SW 1271 (cell line): ENCODE measurements at places on chromosomes 5 and 9.

GRCh38 chr5:34530637-34531036, 125.5 kb upstream of the RAI14 start:
- DNase-seq = no peak

DNA sequence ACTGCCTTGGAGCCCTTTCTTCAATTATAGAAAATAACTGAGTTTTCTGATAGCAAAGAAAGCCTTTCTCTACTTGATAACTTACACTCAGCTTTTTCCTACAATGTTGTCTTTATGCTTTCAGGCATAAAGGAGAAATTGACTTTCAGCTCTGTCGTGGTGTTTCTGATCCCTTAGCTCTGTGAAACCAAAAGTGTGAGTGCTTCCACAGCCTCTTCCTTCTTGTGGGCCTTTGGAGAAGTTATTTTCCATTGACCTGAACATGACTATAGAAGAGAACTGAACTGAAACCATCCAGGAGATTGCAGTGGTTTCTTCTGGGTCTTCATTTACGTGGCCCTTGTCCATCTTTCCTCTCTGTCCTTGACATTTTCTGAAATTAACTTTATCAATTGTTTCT, 59.5 kb upstream of the EQTN start:
- no peak for DNase-seq

- DNase-seq = no peak
These were observed 408.8 kb downstream of the ADGRV1 start for GRCh38 chr5:90967443-90967842.

DNA sequence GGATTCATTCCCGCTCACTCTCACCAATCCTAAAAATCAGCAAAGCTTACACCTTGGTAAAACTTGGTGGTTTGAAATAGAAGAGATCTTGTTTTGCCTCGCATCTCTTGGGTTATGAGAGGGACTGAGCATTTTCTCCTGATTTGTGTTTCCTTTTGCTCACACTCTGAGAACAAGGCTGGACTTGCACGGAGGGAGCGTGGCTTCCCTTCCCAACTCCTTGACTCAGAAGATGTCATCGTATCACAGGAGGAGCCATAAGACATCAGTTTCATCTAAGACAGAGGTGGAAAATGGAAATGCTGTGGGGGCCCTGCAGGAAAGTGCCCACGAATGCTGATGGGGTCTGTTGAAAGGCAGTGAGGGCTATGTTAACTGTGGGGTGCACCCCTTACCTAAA, 37.4 kb downstream of the CTSL start:
- DNase-seq = no peak

- no peak for DNase-seq
These were observed 61.4 kb upstream of the GLRX start for GRCh38 chr5:95884017-95884325.

- DNase-seq = no peak
These were observed 111.6 kb downstream of the CTNND2 start for GRCh38 chr5:11792621-11793020.

- DNase-seq = no peak
These were observed 1.6 kb downstream of the DMRT2 start for GRCh38 chr9:1051584-1052275.

- no peak for DNase-seq
These were observed 4.6 kb downstream of the OBP2B start for GRCh38 chr9:133204335-133204992.

DNA sequence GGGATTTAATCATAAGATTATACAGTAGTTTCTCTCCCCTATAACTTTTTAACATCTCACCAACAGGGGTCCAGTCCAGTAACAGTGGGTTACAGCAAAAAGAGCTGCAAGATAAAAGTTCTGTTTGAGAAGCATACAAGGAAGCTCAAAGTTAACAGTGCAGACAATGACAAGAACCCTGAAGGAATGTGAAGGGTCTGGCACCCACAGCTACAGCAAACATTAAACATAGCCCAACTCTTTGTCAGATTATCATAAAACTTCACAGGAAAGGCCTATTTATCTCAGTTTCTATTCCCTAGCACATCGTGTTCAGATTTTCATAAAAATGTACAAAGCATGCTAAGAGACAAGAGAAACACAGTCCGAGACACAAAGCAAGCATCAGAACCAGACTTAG, 309.4 kb downstream of the DIRAS2 start:
- DNase-seq = no peak
